ENCODE measurements at places on chromosomes 7 and 10.

DNA sequence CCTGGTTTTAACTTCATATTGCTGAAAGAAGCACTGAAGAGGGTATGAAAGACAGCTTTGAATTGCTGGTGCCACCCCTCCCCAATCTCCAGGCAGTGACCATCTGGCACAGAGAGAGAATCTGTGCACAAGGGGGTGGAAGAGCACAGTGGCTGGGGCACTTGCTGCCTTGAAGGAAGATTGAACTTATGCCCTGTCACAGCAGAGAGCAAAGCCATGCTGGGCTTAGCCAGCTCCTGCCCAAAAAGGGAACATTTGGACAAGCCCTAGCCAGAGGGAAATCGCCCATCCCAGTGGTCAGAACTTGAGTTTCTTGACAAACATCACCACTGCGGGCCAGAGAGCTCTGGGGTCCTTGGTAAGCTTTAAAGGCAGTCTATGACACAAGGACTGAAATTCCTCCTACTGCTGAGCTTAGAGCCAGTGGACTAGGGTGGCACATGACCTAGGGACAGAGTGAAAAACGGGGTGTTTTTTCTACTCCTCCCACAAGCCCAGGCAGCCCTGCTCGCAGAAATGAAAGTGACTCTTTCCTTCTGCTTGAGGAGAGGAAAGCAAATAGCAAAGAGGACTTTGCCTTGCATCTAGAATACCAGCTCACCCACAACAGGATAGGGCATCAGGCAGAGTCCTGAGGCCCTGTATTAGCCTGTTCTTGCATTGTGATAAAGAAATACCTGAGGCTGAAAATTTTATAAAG is 257.2 kb downstream of the CTNNA3 start:
- no peak for DNase-seq

DNA sequence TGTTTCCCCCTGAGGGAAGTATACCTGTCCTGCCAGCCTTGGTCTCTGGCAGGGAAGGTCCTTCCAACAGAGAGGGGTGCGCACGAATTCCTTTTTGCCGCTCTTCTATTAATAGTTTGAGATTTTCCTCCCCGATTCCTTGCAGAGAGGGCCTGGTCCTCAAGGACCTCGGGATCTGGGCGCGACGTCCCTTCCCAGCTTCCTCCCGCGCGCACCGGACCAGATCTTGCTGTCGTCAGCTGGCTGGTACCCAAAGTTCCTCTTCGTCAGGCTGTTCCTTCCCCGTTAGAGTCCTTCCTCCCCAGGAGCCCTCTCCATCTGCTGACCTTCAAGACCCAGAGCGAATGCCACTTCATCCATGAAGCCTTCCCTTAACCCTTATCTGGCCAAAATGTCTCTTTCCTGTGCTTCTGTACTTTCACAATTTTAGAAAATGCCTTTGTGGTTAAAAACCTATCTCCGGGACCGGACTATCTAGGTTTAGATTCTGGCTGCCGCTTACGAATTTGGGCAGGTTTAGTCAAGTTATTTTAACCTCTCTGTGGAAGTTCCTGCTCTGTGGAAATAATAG is 851 bp upstream of the GOT1 start:
- peak; percentile 27 for DNase-seq

GRCh38 chr7:69696054-69696591 is 97.8 kb downstream of the AUTS2 start:
- DNase-seq = peak; percentile 10

DNA sequence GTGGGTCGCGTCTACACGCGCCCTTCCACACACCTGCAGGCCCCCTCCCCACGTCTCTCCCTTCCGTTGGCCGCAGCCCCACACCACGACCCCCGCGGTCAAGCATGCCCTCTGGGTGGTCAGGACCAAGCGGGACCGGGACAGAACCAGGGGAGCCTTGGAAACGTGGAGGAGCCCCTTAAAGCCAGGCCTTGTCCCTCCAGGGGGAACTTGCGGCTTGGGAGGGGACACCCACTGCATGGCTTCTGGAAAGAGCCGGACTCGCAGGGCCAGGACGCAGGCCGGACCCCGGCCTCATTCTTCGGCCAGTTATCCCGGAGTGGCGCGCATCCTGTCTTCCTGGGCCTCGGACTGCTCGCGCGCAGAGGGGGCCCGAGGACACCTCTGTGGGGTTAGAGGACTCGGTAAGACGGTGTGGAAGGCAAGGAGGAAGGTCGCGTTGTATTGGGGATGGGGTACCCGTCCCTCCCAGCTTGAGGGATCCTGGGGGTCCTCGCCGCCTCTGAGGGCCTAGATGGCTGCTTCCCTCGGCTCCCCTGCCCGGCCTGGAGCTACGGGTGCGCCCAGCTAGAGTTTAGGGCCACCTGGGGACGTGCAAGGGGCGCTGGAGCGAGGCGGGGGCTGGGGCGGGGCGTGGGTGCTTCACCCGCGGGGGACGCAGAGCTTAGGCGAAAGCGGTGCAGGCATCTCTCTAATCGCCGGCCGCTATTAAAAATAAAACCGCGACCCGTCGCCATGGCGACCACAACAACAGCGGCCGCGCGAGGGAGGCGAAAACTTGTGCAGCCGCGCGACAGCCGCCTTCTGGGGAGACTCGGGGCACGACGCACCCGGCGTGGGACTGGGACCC is 1.8 kb upstream of the PDGFA start:
- DNase-seq = peak; percentile 21

GRCh38 chr10:86757113-86757972 is 924 bp downstream of the BMPR1A start:
- DNase-seq = peak; percentile 26

DNA sequence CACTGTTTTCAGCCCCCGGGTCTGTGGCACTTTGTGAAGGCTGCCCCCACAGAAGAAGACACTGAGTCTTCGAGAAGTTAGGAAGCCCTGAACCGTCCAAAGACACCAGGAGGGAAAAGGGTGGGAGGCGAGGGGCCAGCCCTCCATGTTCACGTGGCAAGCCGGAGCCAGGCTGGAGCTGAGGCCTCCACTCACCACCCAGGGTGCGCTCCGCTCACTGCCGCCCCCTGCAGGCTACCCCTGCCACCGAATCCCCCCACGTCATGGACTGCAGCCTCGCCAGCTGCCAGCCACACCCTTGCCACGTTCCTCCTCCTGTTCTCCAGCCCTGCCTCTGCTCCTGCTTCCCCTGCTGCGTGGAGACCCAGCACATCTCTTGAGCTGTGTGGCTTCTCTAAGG is 59.0 kb upstream of the EN2 start:
- DNase-seq = peak; percentile 33

GRCh38 chr10:33609546-33609945 is 275.1 kb upstream of the NRP1 start:
- DNase-seq = no peak

- DNase-seq = no peak
Observed at GRCh38 chr7:946256-946996, 8.1 kb downstream of the ADAP1 start.

DNA sequence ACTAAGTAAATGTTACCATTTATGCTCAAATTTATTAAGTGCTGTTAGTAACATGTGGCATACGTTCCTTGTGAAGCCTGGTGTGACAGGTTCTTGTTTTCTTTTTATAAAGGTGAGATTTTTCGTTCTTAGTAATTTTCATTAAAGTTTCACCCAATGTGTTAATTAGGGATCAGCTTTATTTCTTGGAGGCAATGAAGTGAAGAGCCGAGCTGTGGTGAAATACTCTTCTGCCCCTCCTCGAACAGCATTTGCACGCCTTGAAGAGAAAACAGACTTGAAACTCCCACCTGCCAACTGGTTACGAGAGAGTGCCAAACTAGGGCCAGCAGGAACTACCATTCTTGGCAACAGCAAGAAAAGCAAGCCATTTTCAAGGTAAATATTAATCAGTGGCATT is 1.5 kb downstream of the EDRF1 start:
- no peak for DNase-seq

DNA sequence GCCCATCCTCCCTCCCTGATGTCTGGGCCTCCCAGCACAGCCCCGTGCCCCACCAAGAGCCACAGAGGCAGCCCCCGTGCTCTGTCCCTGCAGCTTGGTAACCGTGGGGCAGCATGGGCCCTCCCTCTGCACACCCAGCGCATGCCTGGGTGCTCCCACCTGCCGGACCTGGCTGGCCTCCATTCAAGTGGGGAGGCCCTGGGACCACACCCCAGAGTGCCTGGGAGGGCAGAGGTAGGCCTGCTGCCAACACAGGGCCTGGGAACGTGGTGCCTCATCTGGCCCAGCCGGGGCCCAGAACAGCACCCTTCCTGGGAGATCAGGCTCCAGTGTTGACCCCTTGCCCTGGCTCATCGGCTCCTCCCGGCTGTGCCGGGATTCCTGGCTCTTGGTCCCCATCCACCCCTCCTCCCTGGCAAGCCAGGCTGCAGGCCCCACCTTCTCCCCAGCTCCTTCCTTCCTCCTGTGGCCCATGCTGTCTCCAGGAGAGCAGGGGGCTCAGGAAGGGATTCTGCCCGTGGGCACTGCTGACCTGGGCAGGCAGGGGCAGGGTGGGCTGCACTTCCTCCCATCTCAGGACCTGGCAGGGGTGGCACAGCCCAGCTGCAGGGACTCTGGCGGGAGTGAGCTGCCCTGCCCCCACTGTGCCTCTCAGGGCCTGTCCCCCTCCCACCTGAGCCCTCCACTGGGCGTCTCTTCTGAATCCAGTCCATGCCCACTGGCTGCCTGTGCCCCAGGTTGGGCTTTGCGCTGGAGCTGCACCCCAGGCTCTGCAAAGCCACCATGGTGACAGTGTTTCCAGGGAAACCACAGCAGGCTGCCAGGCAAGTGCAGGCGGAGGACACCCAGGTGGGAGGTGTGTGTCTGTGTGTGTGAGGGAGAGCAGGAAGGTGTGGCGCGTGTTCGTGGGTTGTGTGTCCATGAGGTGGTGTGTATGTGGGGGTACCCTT is 32.6 kb downstream of the PWWP2B start:
- DNase-seq = no peak

DNA sequence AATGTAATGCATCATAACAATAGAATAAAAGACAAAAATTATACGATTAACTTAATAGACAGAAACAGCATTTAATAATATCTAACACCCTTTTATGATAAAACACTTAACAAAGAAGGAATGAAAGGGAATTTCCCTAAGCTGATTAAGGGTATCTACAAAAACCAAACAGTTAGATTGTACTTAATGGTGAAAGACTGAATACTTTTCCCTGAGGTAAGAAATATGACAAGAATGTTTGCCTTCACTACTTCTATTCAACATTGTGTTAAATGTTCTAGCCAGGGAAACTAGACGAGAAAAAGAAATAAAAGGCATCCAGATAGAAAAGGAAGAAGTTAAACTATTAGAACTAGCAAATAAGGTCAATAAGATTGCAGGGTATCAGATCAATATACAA is 276.9 kb downstream of the BAMBI start:
- no peak for DNase-seq

DNA sequence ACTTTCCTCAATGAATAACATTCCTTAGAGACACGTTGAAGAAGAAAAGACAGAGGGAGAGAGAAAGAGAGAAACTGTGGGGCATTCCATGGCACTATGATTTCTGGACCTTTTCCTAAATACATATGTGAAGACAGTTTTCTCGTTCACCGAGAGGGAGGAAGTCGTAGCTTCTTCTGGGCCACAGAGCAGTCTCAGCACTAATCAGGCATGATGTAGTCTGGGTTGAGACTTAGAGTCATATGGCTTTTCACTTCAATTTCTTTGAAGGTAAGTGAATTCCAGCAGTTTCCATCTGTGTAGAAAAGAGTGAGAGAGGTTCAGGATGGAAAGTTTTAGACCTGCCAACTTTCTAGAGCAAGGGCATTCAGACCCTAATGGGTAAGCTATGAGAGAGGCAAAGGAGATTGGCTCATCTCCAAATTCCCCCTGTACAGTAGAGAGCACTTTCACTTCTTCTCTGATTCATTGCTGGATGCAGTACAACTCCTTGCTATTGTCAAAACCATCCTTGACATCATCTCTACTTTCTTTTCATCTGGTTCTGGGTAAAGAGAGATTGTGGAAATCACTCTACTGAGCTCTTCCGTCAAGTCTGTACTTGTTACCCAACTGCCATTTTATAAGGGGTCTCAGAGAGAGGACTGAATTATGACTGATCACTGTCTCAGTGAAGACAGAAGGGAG is 31.5 kb upstream of the OR9A4 start:
- DNase-seq = no peak

DNA sequence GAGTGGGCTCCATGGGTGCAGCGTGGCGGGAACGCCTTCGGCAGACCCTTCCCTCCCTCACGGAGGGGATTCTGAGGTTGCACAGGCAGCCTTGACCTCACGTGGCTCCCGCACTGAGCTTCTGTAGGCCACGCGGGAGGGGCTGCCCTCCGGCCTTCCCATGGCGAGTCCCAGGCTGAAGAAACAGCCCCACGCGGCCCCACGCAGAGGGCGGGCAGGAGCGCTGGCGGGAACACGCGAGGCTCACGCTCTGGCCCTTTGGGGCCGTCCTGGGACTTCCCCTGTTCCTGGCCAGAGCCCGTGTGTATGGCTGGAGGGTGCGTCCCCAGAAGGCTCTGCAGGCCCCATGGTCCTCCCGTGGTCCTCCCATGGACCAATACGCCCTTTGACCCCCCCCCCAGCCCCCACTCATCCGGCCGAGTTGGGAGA is 21.7 kb upstream of the NKX6-2 start:
- DNase-seq = no peak

DNA sequence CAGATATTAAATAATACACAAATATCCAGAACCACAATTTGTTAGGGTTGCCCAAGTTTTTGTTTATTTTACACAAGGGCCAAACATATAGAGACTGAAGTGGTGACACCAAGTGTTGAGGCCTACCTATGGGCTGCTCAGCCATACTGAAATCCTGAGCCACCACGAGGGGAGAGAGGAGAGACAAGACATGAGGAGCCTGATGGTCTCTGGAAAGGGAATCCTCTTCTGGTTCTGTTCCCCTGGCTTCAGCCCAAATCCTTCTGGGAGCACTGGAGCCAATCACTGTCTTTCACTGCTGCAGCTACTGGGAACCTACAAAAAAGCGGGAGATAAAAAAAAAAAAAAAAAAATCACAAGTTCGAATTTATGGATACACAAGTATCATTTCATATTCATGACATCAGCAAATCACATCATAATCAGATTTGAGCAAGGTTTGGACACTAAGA is 1.9 kb downstream of the SKIDA1 start:
- no peak for DNase-seq

Data from activated CD4-positive, alpha-beta T cell treated with anti-CD3 and anti-CD28 coated beads, Interleukin-2, Interleukin-6, amounts not matched to agents 100 ng/mL and 50 ng/mL, durations not matched to agents 16 hours and 8 hours (primary cell).